HepG2 (cell line): ENCODE measurements at places on chromosomes 3 and 15. TPM values are rescaled to one million over a fixed set of nuclear protein-coding genes. Genes with fewer than 3 reads are reported as not detected.

GRCh38 chr3:33132019-33132360 lies 18.2 kb downstream of the CRTAP start:
- DNase-seq = no peak
- H3K4me3 ChIP-seq = no peak overlapping the region
- no peaks in the 10 kb centered on the region for H3K27me3 ChIP-seq
- no peak overlapping the region for H3K27ac ChIP-seq

DNA sequence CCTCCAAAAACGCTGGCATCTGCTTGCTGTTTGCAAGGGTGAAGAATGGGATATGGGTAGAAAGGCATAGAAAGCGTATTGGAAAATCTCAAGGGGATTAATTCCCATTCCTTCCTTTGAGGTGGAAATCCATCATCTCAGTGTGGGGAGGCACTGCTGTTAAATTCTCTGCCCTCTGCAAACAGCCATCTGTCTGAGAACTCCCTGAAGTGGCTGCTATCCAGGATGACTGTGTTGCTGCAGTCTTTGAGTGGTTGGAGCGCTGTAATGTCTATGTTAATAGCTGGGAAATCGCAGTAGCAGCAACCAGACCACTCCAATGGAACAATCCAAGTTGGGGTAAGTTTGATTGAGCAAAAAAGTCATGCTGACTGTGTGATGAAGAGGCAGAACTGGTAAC lies 625.9 kb downstream of the NLGN1 start:
- H3K4me1 ChIP-seq = no peaks in the 10 kb centered on the region
- no peak overlapping the region for H3K4me3 ChIP-seq
- DNase-seq = no peak
- H3K27me3 ChIP-seq = no peaks in the 10 kb centered on the region
- no peak overlapping the region for H3K27ac ChIP-seq

DNA sequence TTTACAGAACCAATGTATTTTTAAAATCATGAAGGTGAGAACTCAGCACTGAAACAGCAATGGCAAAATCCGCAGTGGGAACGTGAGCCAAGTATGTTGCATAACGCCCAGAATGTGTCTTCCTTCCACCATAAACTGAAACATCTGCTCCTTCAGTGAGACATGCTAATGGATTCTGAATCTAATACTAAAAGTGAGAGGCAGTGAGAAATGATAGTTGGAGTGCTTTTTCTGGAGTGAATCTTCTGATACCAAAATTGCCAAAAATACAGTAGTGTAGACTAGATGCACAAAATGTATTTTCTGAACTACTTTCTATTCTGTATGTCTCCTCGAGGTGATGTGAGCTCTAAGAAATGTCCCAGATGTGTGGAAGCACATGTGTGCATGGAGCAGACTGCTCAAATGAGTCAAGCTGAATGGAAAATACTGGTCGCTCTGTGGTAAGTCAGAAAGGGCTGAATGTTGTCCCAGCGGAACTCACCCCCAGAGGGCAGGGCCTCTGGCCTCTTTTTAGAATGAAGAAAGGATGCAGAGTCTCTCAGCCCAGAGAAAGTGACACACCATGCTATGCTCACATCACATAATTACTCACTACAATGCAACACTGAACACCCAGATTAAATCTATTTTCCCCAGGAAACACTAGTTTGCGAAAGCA lies 73.0 kb downstream of the ATP10A start:
- H3K27me3 ChIP-seq = no peaks in the 10 kb centered on the region
- no peak overlapping the region for H3K27ac ChIP-seq
- H3K4me3 ChIP-seq = no peak overlapping the region
- no peaks in the 10 kb centered on the region for H3K36me3 ChIP-seq
- H3K4me1 ChIP-seq = peaks cover 21% of the 10 kb centered on the region

DNA sequence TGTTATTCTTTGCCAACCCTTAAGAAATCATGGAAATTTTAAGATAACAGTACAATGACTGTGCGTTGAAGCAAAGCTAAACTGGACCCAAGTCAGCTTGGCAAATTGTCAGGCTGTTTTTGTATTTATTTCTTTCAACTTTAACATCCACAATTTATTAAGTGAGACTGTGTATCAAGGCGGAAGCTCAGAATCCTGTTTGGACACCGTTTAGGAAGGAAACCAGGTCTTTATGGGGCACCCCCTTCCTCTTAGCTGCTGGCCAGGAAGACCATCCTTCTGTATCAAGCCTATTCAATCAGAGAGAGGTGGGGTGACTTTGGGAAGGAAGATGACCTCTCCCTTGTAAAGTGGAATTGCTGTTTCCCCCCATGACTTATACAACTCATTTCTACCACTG lies 166.0 kb downstream of the MCTP2 start:
- H3K27me3 ChIP-seq = no peaks in the 10 kb centered on the region
- H3K4me3 ChIP-seq = no peak overlapping the region
- H3K4me1 ChIP-seq = no peaks in the 10 kb centered on the region
- H3K27ac ChIP-seq = no peak overlapping the region
- no peaks in the 10 kb centered on the region for H3K36me3 ChIP-seq

DNA sequence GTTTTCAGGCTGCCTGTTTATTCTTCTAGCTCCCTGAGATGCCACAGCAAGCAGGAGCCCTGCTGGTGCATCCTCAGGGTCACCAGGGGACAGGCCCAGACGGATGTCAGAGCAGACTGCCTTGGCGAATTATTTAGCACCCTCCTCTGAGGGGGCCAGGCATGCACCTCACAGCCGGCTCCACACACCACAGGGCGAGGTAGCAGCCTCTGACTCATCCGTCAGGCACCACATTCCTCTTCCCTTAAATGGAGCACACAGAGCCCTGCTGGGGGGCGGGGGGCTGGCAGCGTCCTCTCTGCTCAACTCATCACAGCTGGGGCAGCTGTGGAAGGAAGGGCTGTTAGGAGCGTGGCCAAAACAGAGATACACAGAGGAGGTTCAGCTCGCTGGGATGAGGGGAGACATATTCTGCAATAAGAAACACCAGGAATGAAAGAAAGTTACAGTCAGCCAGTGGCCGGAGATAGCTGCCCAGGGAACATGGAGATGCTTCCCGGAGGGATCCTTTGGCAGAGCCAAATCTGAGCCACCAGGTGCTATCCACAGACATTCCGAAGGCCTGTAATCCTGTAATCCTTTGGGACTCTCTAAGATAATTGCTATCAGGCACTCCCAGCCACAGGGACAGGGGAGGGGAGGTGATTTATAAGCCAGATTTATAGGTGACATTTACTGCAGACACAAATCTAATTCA lies 13.9 kb upstream of the PRICKLE2 start:
- H3K4me1 ChIP-seq = peaks cover 6% of the 10 kb centered on the region
- H3K27me3 ChIP-seq = no peaks in the 10 kb centered on the region
- no peak overlapping the region for H3K4me3 ChIP-seq
- no peaks in the 10 kb centered on the region for H3K36me3 ChIP-seq
- peak; percentile 16 for DNase-seq

- H3K36me3 ChIP-seq = peaks cover 4% of the 10 kb centered on the region; the same call in 1 of the 2 replicates
- no peak overlapping the region for H3K4me3 ChIP-seq
- H3K27ac ChIP-seq = peak overlapping the region; percentile 60
- peak; percentile 71 for DNase-seq
- peaks cover 77% of the 10 kb centered on the region for H3K4me1 ChIP-seq
Observed at GRCh38 chr3:156681002-156681401, 6.6 kb downstream of the TIPARP start.

DNA sequence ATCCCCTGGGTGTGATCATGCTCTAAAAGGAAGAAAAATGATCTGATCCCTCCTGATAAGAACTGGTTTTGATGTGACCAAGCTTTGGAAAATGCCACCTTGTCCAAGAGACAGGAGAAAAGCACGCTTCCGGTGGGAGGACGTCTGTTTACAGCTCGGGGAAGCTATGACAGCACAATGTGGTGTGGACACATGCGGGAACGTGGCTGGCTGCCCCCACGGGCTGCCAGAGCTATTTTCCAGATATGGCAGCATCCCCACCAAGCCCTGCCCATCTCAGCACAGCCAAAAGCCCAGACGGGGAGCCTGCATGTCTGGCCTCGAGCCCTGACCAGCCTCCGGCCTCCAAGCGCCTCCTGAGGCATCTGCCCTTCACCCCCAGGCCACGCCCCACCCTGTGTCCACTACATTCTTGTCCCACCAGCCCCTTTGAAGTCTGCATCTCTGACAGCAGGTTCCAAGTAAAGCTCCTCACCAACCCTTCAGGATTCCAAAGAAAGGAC lies 63.2 kb upstream of the HRH1 start:
- no peak overlapping the region for H3K4me3 ChIP-seq
- no peak overlapping the region for H3K27ac ChIP-seq
- H3K4me1 ChIP-seq = no peaks in the 10 kb centered on the region
- no peak for DNase-seq

- H3K4me1 ChIP-seq = peaks cover 44% of the 10 kb centered on the region
- H3K27me3 ChIP-seq = no peaks in the 10 kb centered on the region
- no peak overlapping the region for H3K4me3 ChIP-seq
Observed at GRCh38 chr15:96340348-96340597, 9.8 kb downstream of the NR2F2 start.

- no peak overlapping the region for H3K27ac ChIP-seq
- DNase-seq = no peak
- H3K4me1 ChIP-seq = peaks cover 15% of the 10 kb centered on the region
- no peaks in the 10 kb centered on the region for H3K36me3 ChIP-seq
- peaks cover 3% of the 10 kb centered on the region; the same call in 1 of the 2 replicates for H3K27me3 ChIP-seq
Observed at GRCh38 chr3:194756460-194756779, 70.7 kb downstream of the FAM43A start.

- peak; percentile 59 for DNase-seq
- no peaks in the 10 kb centered on the region; the same call in 2 of the 3 replicates for H3K27me3 ChIP-seq
- H3K27ac ChIP-seq = peak overlapping the region; percentile 95
- H3K36me3 ChIP-seq = no peaks in the 10 kb centered on the region
- peaks cover 64% of the 10 kb centered on the region for H3K4me1 ChIP-seq
Observed at GRCh38 chr3:186108106-186108940, 566 bp downstream of the ETV5 start.

- H3K27ac ChIP-seq = no peak overlapping the region
- H3K4me1 ChIP-seq = no peaks in the 10 kb centered on the region
- H3K27me3 ChIP-seq = no peaks in the 10 kb centered on the region
- no peak overlapping the region for H3K4me3 ChIP-seq
Observed at GRCh38 chr3:178367817-178368617, 168.2 kb upstream of the KCNMB2 start.

DNA sequence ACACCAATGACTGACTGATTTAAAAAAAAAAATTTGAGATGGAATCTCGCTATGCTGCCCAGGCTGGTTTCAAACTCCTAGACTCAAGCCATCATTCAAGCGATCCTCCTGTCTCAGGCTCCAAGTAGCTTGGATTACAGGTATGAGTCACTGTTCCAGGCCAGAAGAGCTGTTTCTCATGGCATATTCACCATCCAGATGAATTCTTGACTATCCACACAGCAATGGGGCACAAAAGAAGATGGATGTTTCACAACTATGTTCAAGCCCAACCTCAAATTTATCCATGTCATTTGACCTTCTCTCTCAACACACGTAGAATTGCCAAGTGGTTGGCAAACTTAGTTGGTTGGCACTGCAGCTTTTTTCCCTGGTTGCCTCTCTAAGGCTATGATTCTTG lies 40.6 kb downstream of the PRICKLE2 start:
- H3K4me3 ChIP-seq = no peak overlapping the region
- H3K27ac ChIP-seq = no peak overlapping the region
- no peaks in the 10 kb centered on the region for H3K36me3 ChIP-seq
- H3K4me1 ChIP-seq = peaks cover 10% of the 10 kb centered on the region

- H3K27ac ChIP-seq = no peak overlapping the region
- DNase-seq = peak; percentile 60
- no peak overlapping the region for H3K4me3 ChIP-seq
- H3K4me1 ChIP-seq = peaks cover 15% of the 10 kb centered on the region
Observed at GRCh38 chr3:186653984-186654383, 11.8 kb upstream of the HRG start.

- no peak overlapping the region for H3K4me3 ChIP-seq
- H3K36me3 ChIP-seq = no peaks in the 10 kb centered on the region
Observed at GRCh38 chr15:57340682-57341259, 35.5 kb upstream of the CGNL1 start.

The ZFYVE19 gene
- 19.2 and 23.3 TPM in 2 replicates for total RNA-seq

The SLC15A2 gene
- 0.41 and 1.0 TPM in 2 replicates for total RNA-seq

The UROC1 gene
- total RNA-seq = 0.71 and 0.74 TPM in 2 replicates

The TIPARP gene
- 19.7 and 25.4 TPM in 2 replicates for total RNA-seq

The ISL2 gene
- 2.5 and 5.1 TPM in 2 replicates for total RNA-seq

The TJP1 gene
- total RNA-seq = 25.9 and 37.2 TPM in 2 replicates

The FOXL2NB gene
- total RNA-seq = not detected in 2 replicates
